Epithelial cell of esophagus (primary cell): ENCODE measurements at places on chromosomes 6 and 20.

GRCh38 chr20:8232332-8232731, 100.3 kb downstream of the PLCB1 start:
- DNase-seq = no peak

GRCh38 chr20:8401556-8401955, 269.5 kb downstream of the PLCB1 start:
- no peak for DNase-seq

GRCh38 chr6:13307508-13307995, 20.8 kb downstream of the TBC1D7 start:
- peak; percentile 93 for DNase-seq

DNA sequence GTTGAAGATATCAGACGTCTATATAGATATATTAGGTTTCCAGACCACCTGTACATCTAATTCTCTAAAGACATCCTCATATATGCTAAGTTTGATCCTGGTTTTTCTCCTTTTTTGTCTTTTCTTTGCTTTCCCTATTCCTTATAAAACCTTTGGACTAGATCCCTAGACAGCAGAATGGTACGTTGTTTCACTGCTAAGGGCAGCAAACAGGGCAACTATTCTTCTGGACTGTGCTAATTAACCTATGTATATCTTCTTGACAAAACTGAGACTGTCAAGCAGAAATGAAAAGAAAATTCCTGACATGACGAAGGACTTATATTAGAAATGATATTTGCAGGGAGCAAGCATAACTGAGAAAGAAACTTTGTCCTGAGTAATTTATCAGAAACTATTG, 19.1 kb downstream of the ME1 start:
- DNase-seq = no peak

GRCh38 chr6:96795481-96795880, 41.8 kb downstream of the GPR63 start:
- DNase-seq = no peak

- no peak for DNase-seq
Observed at GRCh38 chr6:144110210-144110609, 14.8 kb upstream of the SF3B5 start.

DNA sequence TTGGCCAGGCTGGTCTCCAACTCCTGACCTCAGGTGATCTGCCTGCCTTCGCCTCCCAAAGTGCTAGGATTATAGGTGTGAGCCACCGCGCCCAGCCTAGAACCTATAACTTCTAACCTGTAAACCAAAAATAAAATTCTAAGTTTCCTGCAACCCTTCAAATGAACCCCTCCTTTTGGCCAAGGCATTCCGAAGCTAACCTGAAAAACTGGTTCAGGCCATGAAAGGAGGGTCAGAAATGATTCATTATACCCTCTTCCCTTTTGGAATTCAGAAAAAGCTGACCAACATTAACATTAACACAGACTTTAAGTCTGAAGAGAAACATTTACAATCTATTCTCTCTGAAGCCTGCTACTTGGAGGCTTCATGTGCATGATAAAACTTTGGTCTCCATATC, 165.1 kb downstream of the TINAG start:
- peak; percentile 73 for DNase-seq
